ENCODE measurements at places on chromosomes 5 and 9. TPM values are rescaled to one million over a fixed set of nuclear protein-coding genes. Genes with fewer than 3 reads are reported as not detected.

The ZNF883 gene
- not detected for total RNA-seq

DNA sequence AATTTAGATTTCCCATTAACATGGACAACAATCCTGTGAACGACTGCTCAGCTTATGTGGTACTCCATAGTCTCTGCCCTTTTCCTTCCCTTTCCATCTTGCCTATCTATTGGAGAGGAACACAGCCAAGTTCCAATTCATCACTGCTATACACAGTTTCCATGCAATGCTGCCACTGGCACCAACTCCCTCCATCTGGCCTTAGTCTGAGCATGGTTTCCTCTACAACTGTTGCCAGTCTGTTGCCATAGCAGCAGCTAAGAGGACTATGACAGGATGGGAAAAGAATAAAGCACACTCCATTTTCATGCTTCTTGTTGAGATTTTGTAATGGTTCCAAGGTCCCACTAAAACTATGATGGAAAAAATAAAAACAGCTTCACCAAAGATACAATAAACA, 189.0 kb downstream of the HCN1 start:
- DNase-seq: no peak

DNA sequence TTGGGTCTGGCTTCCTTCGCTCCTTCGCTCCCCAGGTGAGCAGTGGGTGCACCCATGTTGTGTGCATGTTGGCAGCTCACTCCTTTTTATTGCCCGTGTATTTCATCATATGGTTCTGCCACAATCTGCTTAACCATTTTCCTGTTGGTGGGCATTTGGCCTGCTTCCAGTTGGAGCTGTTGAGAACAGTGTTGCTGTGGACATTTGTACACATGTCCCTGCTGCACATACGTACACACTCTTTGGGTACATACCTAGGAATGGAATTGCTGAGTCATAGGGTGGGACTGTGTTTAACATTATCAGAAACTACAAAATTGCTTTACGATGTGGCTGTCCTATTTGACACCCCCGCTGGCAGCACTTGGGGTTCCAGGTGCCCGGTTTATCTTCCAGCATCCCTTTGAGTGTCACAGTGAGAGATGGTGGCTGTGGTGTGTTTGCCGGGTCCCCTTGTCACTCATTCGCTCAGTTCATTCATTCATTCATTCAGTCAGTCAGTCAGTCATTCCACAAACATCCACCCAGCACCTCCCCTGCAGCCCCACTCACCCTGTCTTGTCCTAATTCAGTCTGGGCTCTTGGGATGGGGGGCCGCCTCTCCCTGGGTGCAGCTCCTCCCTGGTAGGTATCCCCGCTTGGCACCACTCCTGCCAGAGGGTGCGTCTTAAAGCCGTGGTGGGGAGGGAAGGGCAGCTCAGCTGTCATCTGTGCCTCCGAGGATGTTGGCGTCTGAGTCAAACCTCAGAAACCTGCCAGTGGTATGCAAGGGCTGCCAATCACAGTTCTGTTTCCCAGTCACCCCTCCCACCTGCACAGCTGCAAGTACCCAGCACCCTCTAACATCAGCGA, 7.9 kb upstream of the FIBCD1 start:
- DNase-seq: no peak

GRCh38 chr9:121300283-121301119, 32.5 kb downstream of the GSN start:
- no peak for DNase-seq

- DNase-seq: no peak
Observed at GRCh38 chr5:34511063-34511462, 145.1 kb upstream of the RAI14 start.
